ENCODE measurements at places on chromosomes 2 and 18.
A peak's percentile ranks its signal among the peaks of the same experiment; 100 is the strongest.

DNA sequence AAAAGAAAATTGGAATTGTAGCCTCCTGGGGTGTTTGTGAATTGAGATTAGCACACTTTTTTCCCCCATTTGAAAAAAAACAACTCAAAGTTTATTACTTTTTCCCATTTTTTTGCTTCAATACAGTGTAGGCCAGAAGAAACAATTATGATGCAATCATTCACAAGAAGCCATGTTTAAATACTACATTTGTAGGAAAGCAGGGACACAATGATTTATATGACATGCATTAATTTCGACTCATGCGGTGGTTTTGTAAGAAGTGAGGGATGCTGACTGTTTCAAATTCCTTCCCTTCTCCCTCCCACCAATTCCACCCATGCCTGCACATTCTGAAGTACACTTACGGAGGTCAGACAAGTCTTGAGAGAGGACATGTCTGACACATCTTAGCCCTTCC lies 774.2 kb upstream of the FSHR start:
- no peak for DNase-seq

GRCh38 chr2:118773826-118774225 lies 73.6 kb downstream of the EN1 start:
- DNase-seq, result no peak

- peak; percentile 49 for DNase-seq
Observed at GRCh38 chr2:146666340-146666739, 1178.5 kb upstream of the ACVR2A start.

- DNase-seq, result no peak
Observed at GRCh38 chr2:74862020-74862964, 28.4 kb downstream of the HK2 start.

DNA sequence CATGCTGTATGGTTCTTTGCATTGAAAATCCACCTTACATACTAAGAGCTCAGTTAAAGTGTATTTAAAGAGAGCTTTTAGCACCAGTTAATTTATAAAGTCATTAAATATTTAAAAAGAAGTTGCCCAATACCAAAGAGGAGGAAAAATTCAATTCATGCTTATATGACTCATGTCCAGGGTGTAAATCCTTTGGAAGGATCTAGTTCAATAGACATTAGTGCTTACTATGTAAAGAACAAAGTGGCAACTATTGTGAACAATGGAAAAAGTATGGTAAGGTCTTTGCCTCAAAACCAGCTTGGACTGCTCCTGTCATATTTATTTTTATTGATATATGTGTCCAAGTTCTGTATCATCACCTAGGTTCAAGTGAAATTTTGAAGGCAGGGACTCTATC lies 90.5 kb downstream of the SCN9A start:
- no peak for DNase-seq

GRCh38 chr2:23211987-23212583 lies 172.9 kb upstream of the KLHL29 start:
- no peak for DNase-seq

- DNase-seq, result no peak
Observed at GRCh38 chr2:38107738-38108410, 31.9 kb upstream of the CYP1B1 start.

GRCh38 chr2:191983186-191983585 lies 136.3 kb upstream of the CAVIN2 start:
- DNase-seq, result no peak

DNA sequence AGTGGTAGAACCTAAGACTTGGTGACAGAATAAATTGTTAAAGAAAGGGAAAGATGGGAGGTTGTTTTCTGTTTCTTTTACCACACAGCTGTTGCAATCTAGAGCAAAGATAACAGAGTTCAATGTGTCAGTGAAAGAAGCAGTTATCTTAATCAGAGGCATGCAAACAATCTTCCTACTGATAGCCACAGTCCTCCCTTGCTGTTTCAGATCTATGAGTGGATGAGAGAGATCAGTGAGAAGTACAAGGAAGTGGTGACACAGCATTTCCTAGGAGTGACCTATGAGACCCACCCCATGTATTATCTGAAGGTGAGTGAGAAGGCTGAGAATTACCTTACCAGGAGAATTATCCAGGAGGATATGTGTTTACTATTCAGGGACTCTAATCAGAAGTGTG lies 15.9 kb downstream of the CPO start:
- DNase-seq, result no peak

GRCh38 chr2:182858671-182859070 lies 7.8 kb downstream of the FRZB start:
- DNase-seq, result no peak

DNA sequence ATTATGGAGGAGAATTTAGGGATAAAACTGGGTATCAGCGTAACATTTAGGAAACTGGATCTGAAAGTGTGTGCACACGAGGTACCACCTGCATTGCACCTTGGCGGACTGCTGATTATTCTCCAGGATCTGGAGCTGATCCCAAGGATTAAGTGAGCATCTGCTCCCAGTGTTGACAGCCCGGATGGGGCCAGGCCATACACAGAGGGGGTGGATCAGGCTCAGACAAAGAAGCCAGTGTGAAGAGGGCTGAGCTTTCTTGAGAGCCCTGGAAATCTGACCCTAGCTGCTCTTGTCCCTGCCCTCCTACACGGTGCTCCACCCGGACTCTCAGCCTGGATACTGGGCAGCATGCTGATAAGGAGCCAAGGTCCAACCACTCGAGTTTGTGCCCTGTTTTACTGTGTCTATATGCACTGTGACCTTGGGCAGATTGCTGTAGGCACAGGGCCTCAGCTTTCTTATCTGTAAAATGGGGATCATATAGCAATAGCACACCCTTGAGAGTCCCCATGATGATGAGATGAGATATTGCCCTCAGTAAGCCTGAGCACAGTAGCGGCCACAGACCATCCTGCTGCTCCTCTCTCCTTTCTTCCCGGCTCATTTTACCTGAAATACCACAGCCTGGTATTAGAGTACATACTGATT lies 396.8 kb upstream of the CELF4 start:
- DNase-seq, result no peak

GRCh38 chr18:76928179-76928868 lies 106.0 kb downstream of the ZNF236 start:
- DNase-seq, result no peak

DNA sequence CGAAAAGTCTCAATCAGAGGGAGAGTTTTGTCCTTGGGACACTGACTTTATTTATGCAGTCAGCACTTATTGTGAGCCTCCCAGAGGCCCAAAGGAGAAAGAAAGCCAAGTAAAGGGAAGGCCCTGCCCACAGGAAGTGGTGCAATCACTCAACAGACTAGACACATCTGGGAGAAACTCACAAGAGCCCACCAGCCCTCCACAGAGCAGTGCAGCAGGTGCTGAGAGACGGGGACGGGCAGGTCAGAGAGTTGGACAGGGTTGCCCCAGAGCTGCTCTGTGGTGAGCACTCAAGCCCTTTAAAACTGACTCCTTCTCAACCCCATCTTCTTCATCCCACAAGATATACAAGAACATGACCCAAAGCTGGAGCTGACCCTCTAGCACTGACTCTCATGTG lies 96.0 kb downstream of the TFCP2L1 start:
- no peak for DNase-seq

DNA sequence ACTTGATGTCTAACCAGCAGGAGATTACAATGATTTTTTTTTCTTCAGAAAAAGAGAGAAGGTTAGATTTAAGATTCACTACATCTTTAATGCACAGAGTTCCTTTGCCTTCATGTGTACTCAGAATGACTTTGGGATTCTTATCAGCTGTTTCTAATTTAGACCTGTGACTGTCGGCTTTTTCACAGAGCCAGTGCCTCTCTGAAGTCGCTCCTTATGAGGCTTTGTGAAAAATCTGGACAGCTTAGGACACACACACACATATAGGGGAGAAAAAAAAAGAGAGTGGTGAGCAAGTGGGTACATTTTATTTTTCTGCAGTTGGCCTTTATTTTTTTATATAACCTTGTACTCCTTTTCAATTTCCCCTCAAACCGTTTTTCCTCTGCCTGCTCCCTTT lies 893.1 kb upstream of the CELF4 start:
- DNase-seq, result no peak

GRCh38 chr2:85714841-85715240 lies 20.7 kb downstream of the GNLY start:
- DNase-seq, result no peak

DNA sequence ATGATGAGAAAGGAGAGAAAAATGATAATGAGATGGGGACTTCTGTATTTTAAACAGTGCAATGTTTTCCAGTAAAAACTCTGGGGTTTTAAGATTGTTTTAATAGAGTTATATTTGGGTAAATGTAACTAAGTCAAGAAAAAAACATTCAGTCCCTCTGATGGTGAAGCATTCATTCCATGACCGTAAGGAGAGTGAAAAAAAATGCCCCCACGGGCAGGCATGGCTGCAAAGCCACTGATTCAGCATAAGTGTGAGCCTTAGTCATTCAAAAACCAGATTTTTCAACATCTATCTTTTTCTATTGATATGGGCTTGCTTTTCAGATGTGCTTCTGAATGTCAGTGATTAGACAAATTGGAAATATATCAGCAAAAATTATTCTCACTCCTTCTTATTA lies 957.8 kb downstream of the SLC4A3 start:
- DNase-seq, result no peak

GRCh38 chr2:223215254-223215516 lies 163.2 kb downstream of the KCNE4 start:
- DNase-seq, result no peak

DNA sequence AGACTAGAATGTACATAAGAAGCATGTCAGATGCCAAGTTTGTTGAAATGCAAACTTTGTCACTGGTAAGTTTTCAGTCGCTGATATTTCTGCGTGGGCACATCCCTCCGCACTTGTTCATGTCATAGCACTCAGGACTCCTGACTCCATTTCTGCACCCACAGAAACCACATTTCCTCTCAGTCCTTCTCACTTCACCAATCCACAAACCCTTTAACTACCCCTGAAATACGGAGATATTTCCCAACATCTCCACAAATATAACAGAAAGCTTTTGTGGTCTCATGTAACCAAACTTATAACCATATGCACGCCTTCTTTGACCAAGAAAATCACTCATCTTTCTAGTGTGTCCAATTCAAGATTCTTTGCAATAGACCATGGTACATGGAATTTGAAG lies 276.9 kb upstream of the ERBB4 start:
- DNase-seq, result no peak

- DNase-seq, result peak; percentile 23
Observed at GRCh38 chr2:12433626-12433990, 283.1 kb upstream of the TRIB2 start.

DNA sequence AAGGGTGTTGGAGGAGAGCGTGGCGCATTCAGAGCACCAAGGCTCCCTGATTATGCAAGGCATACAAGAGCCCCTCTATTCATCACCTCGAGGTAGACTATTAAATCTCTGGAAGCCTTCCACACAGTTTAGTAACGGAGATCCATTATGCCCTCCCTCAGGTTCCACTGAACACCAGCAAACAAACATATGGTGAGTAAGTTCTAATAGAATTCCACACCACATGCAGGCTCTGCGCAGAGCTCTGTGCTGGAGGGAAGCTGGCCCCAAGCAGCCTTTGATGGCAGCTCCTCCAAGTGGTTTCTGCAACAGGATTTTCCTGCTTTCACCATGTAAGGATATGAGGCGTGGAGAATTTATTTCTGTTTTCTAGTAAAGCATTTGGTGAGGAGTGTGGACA lies 238.6 kb downstream of the C1D start:
- DNase-seq, result no peak

DNA sequence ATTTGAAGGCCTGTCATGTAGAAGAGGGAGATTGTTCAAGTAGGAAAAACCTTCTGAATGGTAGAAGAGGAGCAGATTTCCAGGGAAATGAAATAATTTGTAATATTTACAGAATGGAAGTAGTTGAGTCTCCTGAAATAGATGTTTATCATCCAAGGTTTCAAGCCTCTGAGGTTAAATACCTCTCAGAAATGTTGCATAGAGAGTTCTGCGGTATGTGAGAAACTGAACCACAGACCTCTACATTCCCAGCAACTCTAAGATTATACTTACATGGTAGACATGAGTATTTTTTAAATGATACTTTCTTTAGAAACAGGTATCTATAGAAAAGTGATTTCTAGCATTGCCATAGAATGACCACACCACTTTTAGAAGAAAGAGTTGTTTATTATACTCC lies 379.8 kb upstream of the FANCL start:
- no peak for DNase-seq

Measured in dermis microvascular lymphatic vessel endothelial cell (primary cell).